ENCODE measurements at places on chromosomes 1 and 21.

- DNase-seq: no peak
These were observed 1.5 kb upstream of the MAP1LC3C start for GRCh38 chr1:242000434-242000833.

GRCh38 chr1:219126377-219126776 is 47.3 kb upstream of the LYPLAL1 start:
- no peak for DNase-seq

- DNase-seq: no peak
These were observed 903.9 kb upstream of the ADGRL2 start for GRCh38 chr1:80896781-80897356.

GRCh38 chr1:3822421-3822820 is 26.1 kb upstream of the LRRC47 start:
- DNase-seq: no peak

DNA sequence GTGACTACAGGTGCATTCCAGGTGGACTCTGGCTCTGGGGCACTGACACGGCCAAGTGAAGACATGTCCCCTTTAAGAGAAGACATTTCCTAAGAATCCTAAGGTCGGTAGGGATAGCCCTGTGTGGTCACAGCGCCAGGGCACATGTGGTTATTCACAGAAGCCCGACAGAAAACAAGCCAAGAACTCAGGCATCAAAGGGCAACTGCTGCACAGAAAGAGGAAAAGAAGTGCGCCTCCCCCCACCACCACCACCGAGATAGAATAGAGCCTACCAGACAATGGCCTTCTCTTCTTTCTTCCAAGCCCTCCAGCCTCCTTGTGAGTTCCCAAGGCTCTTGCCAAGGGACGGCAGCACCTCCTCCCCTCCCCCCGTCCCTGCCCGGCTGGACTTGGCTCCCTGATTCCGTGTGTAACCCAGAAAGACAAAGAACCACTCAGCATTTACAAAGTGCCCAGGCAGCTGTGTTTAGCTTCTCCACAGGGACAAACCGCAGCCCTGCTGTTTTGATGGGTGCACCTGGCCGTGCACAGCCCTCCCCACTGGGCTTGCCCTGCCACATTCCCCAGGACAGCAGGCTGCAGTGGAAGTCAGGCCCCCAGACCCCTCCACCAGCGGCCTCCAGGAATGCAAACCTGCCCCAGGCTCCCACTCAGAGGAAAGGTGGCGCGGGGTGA is 30.2 kb downstream of the TMPRSS2 start:
- DNase-seq: no peak

- peak; percentile 88 for DNase-seq
These were observed 541.3 kb downstream of the DPYD start for GRCh38 chr1:97379387-97380075.

GRCh38 chr1:154463512-154463990 is 38.5 kb upstream of the TDRD10 start:
- peak; percentile 45 for DNase-seq

GRCh38 chr1:7422966-7423365 is 348.1 kb upstream of the VAMP3 start:
- no peak for DNase-seq

GRCh38 chr21:46549650-46550049 is 55.2 kb downstream of the S100B start:
- DNase-seq: no peak

- no peak for DNase-seq
These were observed 111.9 kb downstream of the OMA1 start for GRCh38 chr1:58434607-58435006.

GRCh38 chr1:71273334-71273733 is 192.5 kb upstream of the ZRANB2 start:
- no peak for DNase-seq

- no peak for DNase-seq
These were observed 17.2 kb upstream of the RAB29 start for GRCh38 chr1:205792481-205792881.

DNA sequence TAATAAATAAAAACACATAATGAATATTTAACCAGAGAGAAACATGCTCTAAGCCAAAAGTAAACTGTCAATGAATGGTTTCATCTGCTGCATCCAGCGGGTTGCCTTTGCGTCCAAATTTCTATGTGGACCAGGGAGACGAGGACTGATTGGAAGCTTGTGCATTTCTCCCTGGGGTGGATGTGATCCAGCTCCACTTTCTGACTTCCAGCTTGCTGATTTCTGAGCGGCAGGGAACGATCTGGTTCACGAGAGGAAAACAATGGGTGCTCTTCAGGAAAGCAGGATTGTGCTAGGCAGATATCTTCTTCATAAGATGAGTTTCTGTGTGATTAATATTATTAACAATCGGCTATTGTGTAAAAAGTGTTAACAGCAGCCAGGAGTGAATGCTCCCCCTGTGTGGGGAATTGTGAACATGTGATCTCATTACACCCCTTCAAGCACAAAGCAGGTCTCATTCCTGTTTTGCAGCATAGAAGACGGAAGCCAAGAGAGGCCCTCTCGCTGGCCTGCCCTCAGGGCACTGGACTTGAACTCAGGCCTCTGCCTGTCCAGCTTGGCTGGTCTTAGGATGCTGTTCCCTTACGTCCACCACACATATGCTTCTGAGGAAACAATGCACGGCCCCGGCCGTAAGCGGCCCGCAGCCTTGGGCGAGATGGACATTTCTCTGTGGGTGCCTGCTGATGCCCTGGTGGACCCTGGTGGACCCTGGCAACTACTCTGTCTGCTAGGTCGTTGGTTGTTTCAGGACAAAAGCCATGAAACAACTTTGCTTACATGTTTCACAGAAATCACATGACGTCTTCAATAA is 183.4 kb upstream of the C1orf174 start:
- no peak for DNase-seq

GRCh38 chr21:45276596-45276995 is 11.1 kb downstream of the POFUT2 start:
- no peak for DNase-seq

DNA sequence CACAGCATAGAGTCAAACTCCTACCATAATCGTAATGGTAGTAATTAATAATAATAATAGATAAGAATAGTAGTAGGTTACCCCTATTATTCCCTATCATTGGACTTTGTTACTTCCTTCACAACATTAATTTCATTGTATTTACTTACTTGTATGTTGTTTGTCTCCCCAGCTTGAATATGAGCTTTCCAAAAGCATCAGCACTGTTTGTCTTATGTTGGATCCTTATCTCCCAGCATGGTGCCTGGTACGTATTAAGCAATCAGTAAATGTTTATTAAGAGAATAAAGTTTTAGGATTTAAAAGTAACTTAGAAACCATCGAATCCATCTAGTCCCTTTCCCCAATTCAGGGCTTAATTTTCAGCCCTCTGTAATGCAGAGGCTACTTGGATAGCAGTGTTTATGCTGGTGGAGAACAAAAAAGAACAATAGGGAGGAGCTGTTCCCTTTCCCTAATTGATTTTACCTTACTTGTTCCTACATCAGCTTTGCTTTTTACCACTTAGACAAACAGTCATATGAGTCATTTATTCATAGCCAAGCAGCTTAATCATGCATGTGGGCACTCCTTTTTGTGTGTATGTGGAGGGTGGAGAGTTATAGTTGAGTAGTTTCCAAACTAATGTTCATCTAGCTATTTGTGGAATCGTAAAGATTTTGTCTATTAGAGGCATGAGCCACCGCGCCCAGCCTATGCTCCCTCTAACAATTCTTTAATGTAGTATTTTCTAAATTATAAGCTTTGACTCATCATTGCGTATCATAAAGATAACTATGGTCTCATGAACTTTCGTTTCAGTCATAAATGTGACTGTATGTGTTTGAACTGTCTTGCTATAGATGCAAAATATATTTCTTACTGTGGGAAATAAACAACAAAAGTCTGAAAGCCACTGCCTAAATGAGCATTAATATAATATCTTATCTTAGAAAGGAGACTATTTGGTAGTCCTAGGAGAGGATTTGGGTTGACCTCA is 20.9 kb upstream of the DR1 start:
- DNase-seq: peak; percentile 79

GRCh38 chr1:198253668-198254067 is 96.9 kb downstream of the NEK7 start:
- peak; percentile 61 for DNase-seq

GRCh38 chr1:216883518-216883917 is 160.3 kb upstream of the ESRRG start:
- DNase-seq: no peak

DNA sequence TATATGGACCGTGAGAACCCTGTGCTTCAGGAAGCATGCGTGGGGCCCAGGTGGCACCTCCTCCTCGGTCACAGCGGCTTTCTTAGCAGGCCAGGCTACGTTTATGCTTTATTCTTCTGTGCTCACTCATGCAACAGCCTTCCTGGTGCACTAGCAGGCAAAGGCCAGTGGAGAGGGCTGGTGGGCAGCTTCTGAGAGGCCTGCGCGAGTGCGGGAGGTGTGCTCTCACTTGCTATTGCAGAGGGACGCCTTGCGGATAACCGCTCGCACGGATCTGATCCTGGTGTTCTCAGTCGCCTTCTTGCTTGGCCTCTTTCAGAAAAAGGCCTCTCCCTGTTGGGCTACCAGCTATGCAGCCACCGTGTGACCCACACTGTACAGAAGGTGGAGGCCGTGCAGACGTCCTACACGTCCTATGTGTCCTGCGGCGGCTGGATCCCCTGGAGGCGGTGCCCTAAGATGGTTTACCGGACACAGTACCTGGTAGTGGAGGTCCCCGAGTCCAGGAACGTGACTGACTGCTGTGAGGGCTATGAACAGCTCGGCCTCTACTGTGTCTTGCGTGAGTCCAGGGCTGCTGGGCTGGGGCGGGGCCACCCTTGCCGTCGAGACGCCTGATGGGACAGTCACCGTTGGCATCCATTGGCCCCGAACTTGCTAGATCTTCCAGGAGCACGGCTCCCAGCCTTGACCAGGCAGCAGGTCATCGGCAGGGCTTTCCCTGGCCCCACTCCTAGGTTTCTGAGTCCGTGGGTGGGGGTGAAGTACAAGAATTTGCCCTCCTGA is 4.8 kb downstream of the UMODL1 start:
- no peak for DNase-seq

DNA sequence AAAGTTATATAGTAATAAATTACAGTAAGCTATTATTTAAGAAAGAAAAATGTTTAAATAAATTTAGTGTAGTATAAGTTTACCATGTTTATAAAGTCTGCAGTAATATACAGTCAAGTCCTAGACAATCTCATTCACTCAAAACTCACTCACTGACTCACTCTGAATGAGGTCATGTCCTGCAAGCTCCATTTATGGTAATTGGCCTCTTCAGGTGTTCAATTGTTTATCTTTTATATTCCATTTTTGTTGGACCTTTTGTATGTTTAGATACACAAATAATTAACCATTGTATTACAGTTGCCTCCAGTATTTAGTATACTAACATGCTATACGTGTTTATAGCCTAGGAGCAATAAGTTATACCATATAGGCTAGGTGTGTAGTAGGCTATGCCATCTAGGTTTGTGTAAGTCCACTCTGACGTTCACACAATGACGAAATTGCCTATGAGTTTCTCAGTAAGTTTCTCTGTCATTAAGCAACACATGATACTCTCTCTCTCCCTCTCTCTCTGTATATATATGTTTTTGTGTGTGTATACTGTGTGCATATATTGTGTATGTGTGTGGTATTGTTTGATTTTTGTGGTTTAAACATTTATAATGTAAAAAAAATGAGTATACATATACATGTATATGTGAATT is 161.2 kb downstream of the NCAM2 start:
- no peak for DNase-seq

DNA sequence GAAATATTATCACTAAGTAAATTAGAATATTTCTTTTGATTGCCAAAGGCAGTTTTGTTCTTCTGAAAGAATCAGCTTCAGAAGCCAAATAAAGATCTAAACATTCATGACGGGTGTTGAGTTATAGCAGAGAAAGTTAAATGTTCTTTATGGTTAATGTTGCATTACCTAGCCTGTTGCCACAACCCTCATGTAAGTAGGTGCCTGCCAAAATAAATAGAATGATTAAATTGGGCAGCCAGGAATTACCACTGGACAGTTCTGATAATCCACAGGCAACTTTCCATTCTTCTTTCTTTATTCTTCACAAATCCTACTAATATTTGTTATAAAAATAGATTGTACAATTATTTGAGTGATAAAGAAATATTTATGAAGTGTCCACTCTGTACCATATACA is 217.9 kb upstream of the NRIP1 start:
- DNase-seq: no peak

- DNase-seq: no peak
These were observed 62.6 kb downstream of the MAP3K7CL start for GRCh38 chr21:29193072-29193471.

GRCh38 chr1:62514746-62515423 is 78.0 kb downstream of the USP1 start:
- peak; percentile 77 for DNase-seq

DNA sequence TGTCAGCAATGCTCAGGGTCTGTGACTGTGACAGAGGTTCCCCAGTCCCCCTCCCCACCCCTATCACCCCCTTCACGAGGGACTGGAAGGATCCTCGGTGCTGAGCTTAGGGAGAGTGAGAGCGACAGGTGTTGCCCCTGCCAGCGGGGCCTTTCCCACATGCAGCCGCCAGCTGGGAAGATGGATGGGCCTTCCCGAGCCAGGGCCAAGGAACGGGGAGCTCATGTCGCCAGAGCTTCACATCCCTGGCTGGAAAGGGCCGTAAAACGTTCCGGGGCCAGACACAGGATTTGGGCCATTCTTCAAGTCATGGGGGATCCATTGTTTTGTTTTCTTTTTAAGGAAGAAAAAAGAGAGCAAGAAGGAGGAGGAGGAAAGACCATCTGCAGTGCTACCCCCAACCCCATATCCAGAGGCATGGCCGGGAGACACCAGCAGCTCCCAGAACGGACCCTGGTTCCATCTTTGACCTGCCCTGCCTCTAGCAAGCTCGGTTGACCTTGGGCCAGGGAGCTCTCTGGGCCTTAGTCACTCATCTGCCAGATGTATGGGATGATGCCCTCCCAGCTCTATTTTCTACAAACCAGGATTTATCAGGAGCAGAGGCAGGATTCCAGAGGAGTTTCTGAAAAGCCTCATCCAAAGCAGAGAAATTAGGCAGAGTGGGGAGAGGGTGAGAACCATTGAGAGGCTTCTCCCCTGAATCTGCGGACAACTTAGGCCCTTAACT is 54.1 kb downstream of the TAS1R2 start:
- no peak for DNase-seq

DNA sequence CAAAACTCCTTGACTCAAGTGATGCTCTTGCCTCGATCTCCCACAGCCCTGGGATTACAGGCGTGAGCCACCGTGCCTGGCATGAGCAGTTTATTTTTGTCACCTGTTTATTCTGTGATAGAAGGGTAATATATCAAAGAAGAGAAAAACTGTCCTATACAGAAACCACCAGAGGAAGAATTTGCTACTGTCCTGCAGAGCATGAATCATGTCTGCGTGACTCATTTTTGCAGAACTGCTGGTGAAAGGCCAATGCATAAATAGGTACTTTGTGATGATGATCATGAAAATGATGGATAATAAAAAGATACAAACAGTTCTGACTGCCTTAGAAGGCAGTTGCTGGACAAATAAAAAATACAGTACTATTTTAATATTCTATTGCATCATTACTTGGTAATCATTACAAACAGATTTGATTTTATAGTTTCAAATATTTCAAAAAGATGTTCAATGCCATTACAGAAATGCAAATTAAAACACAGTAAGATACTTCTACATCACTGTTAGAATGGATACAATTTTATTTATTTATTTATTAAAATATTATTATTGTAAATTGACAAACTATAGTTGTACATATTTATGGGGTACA is 26.5 kb downstream of the RIPPLY3 start:
- DNase-seq: peak; percentile 81
